ENCODE measurements at places on chromosomes 1 and 21. TPM values are rescaled to one million over a fixed set of nuclear protein-coding genes. Genes with fewer than 3 reads are reported as not detected.

- no peak for DNase-seq
Observed at GRCh38 chr1:112711670-112712069, 3.5 kb downstream of the PPM1J start.

GRCh38 chr21:44730951-44731579 lies 19.7 kb upstream of the TSPEAR start:
- no peak for DNase-seq

DNA sequence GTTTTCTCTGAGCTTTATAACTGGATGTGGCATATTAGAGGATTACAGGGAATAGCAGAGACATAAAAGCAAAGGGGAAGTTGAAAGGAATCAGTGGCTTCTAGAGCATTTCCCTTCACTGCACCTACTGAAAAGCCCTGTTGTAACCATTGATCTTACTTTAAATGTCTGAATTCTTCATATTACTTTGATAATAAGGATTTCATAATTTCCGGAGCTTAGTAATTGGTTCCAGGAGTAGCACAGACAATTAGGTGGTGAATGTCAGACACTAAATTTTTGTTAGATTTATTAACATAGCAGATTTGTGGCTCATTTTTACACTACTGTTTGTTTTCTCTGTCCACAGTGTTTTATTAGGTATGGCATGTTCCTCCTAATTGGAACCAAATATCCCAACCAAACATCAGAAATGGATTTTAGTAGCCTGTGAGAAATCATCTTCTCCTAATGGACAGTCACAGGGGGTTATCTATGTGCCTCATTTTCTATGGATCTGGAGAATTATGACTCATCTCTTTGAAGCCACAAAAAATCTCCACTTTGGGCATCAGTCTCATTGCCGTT lies 100.5 kb downstream of the GIPC2 start:
- DNase-seq = no peak

DNA sequence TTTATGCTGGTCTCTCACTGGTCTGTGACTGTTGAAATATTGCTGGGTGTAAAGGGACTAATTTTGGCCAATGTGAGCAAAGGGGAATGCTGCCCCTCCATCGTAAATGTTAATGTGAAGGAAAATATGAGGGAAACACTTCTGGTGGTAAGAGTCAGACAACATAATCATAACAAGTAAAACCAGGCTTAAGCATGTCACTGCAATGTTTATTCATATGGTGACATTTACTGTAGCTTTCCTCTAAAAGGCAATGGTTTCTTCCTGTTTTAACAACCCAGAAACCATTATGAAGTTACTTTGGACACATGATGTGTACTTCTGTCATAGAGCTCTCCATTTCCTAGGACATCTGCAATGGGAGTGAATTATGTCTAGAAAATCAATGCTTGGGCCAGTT lies 358.0 kb downstream of the LMO4 start:
- no peak for DNase-seq

DNA sequence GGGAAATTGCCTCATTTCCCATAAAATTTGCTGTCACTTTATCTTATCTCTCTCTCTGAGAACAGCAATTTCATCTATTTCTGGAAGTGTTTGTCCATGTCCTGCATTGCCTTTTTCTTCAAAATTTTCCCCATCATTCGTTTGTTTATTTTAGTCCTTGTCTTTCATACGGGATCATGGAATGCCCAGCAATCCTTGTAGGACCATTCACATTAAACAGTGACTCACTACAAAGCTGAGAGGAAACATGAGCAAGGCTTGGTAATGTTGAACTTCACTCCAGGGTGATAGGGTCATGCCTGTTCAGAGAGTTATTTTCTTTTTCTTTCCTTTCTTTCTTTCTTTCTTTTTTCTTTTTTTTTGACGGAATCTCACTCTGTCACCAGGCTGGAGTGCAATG lies 32.2 kb upstream of the HNRNPU start:
- DNase-seq = peak; percentile 86

DNA sequence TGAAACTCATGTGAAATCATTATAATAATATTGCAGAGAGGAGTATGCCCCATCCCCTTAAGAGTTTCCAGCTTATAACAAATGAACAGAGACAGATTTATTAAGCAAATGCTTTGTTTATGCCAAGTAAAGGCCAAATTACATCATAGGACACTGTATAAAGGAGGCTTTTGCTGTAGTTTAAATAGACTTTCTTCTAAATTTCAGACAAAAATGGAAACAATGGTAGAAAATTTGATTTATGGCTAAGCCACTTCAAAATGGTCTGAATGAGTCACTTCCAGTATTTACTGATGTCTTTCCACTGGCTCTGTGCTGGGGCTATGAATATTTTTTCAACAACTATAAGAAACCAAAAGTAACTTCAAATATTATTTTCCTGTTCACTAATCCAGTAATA lies 81.1 kb upstream of the ST6GALNAC5 start:
- peak; percentile 82 for DNase-seq

DNA sequence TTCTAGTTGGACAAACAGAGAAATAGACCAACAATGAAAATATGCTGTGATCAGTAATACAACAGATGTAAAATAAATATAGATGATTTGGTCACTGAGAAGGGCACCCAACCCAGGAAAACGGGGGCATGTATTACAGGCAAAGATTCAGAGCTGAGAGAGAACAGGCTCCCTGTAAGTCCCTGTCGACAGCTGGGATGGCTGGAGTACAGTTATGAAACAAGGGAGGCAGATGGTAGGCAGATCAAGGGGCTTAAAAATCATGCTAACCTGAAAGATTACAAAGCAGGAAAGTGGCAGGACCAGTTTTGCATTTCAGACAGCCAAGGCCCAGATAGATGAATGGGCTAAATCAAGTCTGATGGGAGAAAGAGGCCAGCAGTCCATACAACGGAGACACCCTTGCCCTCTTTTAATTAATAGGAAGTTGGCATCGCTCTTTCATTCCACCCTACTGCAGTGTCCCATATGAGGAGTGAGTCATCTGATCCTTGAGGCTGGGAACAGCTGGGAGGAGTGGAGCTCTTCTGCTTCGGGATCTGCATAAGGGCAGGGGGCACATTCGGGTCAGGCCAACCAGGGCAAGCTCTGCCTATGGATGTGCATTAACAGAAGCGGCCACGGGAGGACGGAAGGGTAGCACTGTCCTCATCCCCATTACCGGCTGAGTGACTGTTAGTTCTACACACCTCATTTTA lies 171.1 kb downstream of the DAB1 start:
- no peak for DNase-seq

GRCh38 chr1:35808450-35809113 lies 766 bp downstream of the AGO4 start:
- peak; percentile 54 for DNase-seq

DNA sequence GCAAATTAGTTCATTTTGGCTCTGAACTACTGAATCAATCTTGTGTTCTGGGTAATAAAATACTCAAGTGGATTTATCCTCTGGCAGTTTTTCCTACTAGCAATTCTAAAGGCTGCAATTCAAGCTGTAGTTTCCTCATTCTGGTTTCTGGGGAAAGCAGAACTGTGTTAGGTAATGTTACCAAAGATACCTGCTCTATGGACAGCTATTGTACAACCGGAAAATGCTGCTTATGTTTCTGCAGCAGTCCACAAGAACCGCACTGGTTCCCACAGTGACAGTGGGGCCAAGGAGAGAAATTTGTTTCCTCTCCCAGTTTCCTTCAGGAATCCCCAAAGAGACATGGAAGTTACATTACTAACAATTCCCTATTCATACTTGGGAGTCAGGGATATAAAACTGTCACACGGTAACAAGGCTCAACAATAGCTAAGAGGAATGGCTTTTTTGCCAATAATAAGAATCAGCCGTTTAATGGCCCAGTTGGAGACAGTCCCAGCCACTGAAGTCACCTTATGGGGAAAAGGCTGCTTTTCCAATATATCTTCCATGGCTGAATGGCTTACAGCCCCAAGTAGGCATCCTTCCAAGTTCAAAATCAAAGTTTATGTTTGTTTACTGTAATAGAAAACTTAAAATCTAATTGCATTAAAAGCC lies 52.6 kb downstream of the PCNX2 start:
- peak; percentile 59 for DNase-seq

GRCh38 chr1:221557013-221557412 lies 184.9 kb downstream of the DUSP10 start:
- DNase-seq = no peak

DNA sequence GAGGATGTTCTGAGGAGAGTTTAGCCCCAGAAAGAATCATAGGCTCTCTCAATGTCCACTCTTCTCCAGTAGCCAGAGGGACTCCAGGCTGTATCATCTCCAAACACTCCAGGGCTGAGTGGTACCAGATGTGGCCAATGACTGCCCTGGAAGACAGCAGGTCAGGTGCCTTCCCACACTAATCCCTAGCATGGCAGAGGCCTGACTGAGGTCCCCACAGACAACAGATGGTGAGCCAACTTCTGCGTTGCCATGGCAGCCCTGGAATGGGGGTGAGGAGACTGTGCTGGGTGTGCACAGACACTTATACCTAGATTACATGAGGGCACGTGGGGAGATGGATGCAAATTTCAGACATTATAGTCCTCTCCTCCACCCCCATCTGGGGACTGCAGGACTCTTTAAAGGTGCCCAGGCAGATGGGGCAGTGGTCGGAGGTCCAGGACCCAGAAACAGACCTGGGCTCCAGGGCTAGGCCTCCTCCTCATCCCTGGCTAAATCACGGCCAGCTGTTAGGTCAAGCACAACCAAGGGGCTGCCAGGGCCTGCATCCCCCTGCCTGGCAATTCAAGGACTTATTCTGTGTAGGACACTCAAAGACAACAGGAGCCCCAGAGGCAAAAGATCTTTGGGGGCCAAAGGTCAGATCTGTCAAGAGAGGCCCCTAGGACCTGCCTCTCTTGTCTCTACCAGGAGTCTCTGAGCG lies 42.9 kb downstream of the CAMK2N1 start:
- DNase-seq = no peak

DNA sequence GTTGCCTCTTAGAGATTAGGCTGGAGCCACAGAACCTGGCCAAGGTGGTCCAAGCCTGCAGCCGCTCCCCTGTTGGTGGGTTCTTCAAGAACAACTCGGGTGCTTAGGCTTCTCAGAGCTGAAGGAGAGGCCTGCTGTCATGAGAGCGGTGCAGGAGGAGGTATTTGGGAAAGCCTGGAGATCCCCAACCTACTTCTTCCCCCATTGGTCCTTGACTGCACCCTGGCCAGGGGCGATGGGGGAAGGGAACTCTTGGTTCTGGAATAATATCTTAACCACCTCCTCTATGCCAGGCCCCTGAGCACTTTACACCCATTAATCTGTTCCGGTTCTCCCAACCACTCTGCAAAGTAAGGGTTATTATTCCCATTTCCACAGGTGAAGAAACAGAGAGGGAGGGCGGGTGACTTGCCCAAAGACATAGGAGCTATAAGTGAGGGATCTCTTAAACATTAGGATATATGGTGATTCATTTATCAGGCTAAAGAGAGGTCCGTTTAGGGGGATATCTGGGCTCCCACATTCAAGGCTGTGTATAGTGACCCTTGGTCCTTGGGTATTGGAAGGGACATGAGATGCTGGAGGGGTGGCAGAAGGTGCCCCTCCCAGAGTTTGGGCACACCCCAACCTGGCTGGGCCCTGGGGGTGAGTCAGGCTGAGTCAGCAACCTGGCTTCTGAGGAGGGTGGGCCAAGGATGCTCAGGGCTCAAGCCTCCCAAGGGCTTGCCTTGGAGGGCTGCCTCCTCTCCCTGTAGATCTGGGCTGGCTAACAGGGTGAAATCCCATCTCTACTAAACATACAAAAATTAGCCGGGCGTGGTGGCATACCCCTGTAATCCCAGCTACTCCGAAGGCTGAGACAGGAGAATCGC lies 5.2 kb downstream of the TRNP1 start:
- no peak for DNase-seq

DNA sequence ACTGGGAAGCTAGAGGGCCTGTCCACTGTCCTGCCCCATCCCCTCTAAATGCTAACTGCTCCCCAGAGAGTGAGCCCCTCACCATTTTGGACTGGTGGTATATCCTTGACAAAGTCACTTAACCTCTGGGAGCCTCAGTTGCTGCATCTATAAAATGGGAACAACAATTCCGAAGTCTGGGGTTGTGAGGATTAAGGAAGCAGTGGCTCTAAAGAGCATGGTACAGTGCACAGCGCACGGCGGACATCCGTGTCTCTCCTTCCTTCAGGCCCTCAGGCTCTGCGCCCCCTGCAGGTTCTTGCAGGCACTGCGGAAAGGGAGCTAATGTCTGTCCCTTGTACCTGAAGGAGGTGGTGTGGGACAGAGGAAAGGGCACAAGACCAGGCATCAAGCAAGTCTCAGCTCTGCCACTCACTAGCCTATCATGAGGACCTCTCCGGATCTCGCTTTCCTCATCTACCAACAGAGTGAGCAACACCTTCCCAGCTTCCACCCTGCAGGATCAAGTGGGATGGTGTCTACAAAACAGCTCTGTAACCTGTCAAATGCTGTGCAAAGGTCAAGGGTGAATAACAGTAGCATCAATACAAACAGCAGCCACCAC lies 20.1 kb downstream of the ECE1 start:
- DNase-seq = peak; percentile 84

GRCh38 chr1:234154320-234155251 lies 218.7 kb upstream of the COA6 start:
- DNase-seq = peak; percentile 57

- DNase-seq = peak; percentile 49
Observed at GRCh38 chr1:19651141-19651737, 7.1 kb downstream of the NBL1 start.

DNA sequence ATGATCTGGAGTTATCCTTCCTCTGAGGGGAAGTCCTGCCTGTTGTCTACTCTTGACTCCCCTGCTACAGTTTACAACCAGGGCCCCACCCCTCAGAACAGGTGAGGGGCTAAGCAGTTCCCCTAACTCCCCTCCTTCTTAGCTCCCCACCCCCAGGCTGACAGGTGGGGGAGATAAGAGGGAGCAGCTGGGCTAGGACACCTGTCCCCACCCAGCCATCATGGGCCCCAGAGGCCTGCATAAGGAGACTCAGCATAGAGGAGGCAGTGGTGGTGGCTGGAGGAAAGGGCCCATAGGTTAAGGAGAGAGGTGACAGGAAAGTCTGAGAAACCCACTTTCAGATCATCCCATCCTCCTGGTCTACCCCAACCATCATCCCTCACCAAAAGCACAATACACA lies 6.8 kb downstream of the MEF2D start:
- no peak for DNase-seq

Gene TMEM59
- total RNA-seq = 198 TPM

Gene PUM1
- 124 TPM for total RNA-seq

Gene PLA2G2F
- not detected for total RNA-seq

Gene DNASE2B
- not detected for total RNA-seq

Gene GUCA2B
- not detected for total RNA-seq

Measured in endothelial cell of umbilical vein (primary cell).